ENCODE measurements at places on chromosomes 16 and 17.

DNA sequence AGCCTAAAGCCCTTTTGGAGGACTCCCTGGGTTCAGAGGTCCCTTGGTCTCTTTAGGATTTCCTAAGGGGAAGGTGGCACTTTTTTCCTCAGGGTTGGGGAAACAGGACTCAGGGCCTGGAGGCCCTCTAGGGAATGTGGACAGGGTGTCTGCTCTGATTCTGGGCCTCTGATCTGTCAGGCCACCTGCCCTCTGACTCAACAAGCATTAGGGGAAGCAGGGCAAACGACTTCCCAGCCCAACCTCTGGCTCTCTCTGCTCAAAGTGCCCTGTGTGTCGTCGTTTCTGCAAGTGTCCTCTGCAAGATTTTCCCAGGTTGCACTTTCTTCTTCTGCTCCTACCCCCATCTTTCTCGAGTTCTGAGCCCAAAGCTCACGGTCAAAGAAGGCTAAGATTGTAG is 6.6 kb upstream of the IGFBP4 start:
- DNase-seq: no peak

DNA sequence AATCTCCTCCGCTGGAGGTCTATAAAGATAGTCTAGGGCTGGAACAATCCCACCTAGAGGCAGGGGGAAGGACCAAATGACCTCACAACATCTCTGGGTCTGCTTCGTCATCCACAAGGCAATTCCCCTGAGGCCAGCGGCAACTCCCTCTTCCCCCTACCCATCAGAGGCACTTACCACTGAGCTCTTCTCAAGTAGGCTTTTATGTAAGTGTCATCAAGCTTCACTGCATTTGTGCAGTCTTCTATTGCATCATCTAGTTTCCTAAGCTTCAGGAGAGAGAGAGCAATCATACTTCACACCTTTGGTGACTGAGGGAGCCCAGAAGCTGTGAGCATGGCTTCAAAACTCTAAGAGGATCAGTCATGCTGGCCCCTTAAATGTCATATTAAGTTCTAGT is 21.0 kb downstream of the CNP start:
- no peak for DNase-seq

DNA sequence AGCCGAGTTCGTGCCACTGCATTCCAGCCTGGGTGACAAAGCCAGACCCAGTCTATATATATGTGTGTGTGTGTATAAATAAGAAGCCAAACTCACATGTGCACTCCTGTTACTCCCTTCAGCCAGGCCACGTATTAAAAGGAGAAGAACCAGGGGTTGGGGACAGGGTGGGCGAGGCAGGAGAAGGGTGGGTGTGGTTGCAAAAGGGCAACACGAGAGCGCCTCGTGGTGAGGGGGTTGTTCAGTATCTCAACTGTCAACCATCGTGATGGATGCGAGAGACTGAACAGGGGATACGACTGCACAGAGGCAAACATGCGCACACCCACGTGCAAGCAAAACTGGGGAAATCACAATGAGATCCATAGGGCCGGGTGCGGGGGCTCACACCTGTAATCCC is 54.9 kb downstream of the ABCC6 start:
- no peak for DNase-seq

GRCh38 chr17:83119987-83120864 is 40.8 kb downstream of the METRNL start:
- DNase-seq: no peak

DNA sequence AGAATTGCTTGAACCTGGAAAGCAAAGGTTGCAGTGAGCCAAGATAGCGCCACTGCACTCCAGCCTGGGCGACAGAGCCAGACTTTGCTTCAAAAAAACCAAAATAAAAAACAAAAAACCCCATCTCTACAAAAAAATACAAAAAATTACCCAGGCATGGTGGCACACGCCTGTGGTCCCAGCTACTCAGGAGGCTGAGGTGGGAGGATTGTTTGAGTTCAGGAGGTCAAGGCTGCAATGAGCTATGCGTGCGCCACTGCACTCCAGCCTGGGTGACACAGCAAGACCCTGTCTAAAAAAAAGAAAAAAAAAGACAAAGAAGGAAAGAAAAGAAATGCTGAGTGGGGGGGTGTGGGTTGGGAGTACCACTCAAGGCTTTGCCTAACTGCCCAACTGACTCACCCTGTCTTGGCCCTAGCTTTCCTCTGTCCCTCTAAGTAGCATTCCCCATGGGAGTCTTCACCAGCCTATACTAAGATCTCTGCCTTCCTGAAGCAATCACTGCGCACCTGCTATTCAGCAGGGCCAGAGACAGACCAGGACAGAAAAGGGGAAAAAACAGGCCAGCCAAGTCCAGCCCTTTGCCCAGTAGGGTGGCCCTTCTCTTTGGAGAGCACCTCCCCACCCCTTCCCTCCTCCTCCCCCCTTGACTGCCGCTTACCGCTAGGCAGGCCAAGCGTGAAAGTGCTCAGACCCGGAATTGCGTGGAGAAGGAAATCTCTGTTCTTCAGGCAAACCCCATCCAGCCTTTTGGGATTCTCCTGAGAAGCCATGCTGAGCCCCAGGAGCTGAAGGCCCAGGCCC is 45.8 kb downstream of the RTN4RL1 start:
- DNase-seq: no peak

DNA sequence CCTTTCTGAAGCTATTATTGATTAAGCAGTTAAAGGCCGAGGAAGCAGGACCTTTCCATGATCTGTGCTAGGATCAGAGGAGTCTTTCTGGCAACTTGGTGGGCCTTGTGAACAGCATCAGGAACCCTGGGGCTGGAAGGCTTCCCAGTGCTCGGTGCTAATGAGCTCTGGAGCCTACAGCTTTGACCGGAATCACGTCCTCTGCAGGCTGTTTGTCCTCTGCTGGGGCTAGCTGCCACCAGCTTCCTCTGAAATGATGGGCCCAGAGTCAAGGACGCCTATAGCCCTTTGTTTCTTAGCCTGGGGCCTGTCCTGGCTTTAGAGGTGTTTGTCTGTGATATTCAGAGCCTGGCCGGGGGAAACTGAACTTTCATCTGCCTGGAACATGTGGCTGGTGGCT is 111.6 kb downstream of the SHISA9 start:
- no peak for DNase-seq

- DNase-seq: no peak
Observed at GRCh38 chr16:68230956-68231355, 5.0 kb downstream of the ESRP2 start.
